Activated T-helper 1 cell treated with anti-CD3 and anti-CD28 coated beads, Interleukin-12 subunit alpha, Interleukin-12 subunit beta, Interleukin-2, Interleukin-4 antibody, amounts not matched to agents 30 ng/mL and 10 ng/mL and 1 ng/mL, durations not matched to agents 14 hours and 24 hours and 36 hours (primary cell): ENCODE measurements at places on chromosomes 5 and 9. TPM values are rescaled to one million over a fixed set of nuclear protein-coding genes. Genes with fewer than 3 reads are reported as not detected.

BNC2 gene
- not detected in 2 replicates for total RNA-seq

DNA sequence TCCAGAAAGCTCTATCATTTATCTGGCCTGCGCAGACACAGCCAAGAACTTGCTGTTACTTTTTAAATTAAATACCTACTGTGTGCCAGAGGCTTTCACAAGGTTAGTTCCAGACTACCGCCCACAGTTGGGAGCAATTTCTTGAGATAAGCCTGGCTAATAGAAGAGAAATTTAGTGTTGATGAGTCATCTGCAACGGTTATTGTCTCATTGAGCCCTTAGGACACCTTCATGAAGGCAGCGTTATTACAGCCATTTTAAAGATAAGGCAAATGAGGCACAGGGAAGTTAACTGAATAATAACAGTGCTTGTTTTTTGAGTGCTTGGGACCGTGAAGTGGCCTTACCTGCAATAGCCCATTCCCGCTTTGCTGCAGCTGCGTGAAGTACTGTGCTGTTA is 292.9 kb upstream of the MSX2 start:
- no peaks in the 10 kb centered on the region for H3K36me3 ChIP-seq
- no peak for DNase-seq
- H3K4me3 ChIP-seq = no peak overlapping the region
- H3K4me1 ChIP-seq = no peaks in the 10 kb centered on the region

DNA sequence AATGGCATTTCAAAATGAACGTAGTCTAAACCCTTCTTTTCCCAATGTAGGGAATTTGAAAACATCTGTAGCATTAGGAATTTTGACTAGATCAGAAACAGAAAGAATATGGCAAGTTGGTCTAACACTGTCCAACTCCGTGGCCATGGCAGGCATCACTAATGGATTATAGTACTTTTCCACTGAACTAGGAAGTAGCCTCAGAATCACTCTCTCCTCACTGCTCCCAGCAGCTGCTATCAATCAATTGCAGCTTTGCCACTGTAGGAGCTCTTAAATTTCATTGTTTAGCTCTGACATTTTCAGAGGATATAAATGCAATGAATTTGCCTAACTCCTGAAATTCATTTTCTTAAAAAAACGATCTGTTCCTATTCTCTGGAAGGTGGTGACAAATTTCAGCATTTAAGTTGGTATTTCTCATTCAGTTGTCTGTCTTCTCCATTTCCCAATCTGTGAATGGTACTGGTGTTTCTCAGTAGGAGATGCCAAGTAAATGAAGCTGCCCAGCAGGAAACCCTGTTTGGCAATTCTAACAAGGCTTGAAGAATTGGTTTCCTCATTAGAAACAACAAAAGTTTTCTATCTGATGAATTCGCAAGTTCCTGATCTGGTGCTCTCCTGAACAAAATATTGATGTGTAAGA is 64.7 kb downstream of the TLR4 start:
- H3K27ac ChIP-seq = no peak overlapping the region
- no peaks in the 10 kb centered on the region for H3K36me3 ChIP-seq
- no peaks in the 10 kb centered on the region for H3K4me1 ChIP-seq
- no peak for DNase-seq
- no peak overlapping the region for H3K4me3 ChIP-seq

UAP1L1 gene
- total RNA-seq = 13.9 and 14.9 TPM in 2 replicates
